Hindlimb muscle (tissue), 1 donor: ENCODE measurements at places on chromosomes 1 and 21. TPM values are rescaled to one million over a fixed set of nuclear protein-coding genes. Genes with fewer than 3 reads are reported as not detected.

The ESPN gene
- 1.5 TPM for polyA plus RNA-seq

The SMG5 gene
- polyA plus RNA-seq, result 53.6 TPM

DNA sequence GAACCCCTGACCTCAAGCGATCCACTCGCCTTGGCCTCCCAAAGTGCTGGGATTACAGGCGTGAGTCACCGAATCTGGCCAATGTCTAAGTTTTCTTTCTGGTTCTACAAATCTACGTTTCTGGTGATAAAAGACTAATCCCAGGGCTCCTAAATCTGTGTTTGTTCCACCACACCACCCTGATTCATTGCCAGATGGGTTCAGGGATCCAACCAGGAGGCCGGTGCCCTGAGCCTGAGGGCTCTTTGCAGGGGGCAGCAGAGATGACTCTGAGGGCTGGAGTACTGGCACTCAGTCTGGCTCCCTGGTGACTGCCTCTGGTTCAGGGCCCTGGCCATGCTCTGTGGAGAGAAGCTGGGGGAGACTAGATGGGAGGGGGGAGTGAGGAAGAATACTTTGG, 10.5 kb upstream of the OPRD1 start:
- no peak for DNase-seq

The HJV gene
- polyA plus RNA-seq, result 243 TPM

The DTL gene
- polyA plus RNA-seq, result 7.8 TPM

The ATP6V1G3 gene
- not detected for polyA plus RNA-seq

DNA sequence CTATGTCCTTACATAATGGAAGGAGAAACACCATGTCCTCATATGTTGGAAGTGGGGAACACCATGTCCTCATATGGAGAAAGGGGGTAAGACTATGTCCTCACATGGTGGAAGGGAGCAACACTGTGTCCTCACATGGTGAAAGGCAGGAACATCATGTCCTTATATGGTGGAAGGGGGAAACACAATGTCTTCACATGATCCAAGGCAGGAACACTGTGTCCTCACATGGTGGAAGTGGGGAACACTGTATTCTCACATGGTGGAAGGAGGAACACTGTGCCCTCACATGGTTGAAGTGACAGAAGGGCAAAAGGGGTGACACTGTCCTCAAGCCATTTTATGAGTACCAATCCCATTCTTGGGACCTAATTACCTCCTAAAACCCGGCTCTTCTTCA, 146.3 kb upstream of the ETV3 start:
- no peak for DNase-seq

- no peak for DNase-seq
These were observed 103.6 kb upstream of the COL6A1 start for GRCh38 chr21:45877821-45878469.

DNA sequence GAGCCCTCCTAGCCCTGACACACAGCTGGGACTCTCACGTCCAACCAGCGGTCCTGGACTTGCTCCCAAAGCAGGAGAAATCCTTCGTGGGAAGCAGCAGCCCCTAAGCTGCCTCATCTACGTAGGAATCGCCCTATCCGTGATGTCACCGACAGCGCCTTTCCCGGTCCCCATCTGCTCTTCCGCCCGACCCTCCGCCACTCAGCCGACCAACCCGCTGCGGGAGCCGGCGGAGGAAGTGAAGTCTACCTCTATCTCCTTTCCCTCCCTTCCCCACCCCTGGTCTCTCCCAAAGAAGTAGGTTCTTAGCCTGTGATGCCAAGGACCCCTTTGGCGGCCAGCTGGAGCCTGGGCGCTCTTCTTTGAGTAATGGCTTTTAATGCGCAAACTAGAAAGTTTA, 272.1 kb downstream of the FAM72C start:
- no peak for DNase-seq

DNA sequence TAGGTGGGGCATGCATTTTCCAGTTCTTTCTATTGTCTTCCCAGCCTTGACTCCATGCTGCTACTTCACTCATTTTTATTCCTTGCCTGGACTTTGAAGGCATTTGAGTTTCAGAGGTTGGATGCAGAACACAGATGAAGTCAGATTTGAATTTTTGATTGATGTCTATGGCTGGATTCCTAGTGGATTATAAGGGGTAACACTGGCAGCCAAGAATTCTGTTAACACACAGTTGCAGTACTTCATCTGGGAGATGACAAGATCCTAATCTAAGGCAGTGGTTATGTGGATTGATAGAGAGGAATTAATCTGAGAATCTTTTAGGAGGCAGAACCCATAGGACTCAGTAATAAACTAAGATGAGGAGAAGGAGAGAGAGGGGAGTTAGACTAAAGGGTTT, 439.0 kb upstream of the USP24 start:
- no peak for DNase-seq

DNA sequence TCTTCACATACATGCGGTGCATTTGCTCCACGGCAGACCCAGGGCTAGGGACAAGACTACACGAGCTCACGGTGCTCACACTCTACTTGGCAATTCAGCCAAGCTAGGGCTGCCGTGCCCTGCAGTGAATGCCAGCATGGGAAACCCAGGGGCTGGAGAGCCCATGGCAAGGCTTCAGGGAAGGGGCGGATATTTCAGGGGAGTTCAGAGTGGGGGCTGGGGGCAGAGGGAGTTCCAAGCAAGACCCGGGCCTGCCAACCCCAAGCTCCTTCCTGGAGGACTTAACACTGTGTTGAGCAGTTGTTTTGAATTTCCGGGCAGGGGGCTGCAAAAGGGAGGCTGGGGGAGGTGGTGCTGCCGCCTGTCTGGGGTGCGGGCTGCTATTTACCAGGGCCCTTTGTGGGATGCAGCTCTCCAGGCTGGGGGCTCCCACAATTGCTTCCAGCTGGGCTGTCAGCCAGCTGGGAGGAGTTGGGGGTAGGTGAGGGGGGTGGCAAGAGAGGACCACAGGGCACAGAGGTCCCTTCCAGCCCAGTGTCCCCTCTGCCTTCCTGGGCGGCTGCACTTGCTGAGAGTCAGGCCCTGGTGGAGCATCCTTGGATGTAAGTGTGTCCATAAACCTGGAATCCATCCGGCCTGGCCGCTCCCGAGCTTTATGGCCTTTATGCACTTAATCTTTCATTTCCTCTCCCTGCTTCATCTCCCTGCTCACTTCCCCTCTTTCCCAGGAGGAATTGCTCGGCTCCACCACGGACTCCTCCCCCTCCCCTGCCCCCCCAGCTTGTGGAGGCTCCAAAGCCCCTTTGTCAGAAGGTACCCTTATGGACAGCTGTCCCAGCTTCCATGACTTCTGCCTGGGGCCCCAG, 55.8 kb upstream of the SSBP3 start:
- DNase-seq, result no peak

The DENND2C gene
- 10.1 TPM for polyA plus RNA-seq

The C1orf146 gene
- polyA plus RNA-seq, result not detected

DNA sequence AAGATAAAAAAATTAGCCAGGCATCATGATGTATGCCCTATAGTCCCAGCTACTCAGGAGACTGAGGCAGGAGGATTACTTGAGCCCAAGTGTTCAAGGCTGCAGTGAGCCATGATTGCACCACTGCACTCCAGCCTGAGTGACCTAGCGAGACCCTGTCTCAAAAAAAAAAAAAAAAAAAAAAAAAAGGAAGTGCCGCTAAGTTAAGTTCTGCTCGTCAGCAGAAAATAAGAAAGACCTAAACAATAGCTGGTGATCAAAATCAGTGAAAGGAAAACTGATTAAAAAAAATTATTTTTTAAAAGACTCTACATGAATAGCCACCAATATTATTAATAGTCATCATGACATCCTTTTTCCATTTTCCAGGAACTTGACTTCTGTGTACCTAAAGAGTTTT, 44.2 kb upstream of the MTR start:
- DNase-seq, result no peak

GRCh38 chr1:36534711-36535412, 52.1 kb upstream of the CSF3R start:
- no peak for DNase-seq

DNA sequence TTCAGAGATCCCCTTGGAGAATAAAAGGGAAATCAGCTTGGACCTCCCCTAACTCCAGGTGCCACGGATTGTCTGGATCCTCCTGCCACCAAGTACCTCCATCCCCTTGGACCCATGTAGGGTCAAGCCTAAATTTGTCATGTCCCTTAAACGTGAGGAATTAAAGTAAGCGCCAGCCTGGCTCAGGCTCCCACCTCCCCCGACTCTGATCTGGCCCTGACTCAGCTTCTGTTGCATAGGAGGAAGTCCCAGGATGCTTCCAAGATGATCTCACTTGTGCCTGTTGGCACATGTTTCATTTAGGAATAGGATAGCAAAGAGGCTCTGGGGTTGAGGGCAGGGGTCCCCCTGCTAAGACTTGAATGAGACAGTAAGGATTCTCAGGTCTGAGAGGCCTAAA, 231.9 kb upstream of the JUN start:
- DNase-seq, result no peak

The GSTM5 gene
- polyA plus RNA-seq, result 19.8 TPM

- DNase-seq, result no peak
These were observed 89.9 kb downstream of the RAVER2 start for GRCh38 chr1:64834734-64835133.

- no peak for DNase-seq
These were observed 20.8 kb downstream of the ADAMTS5 start for GRCh38 chr21:26945916-26946675.

The LORICRIN gene
- polyA plus RNA-seq, result not detected

The KCNK2 gene
- polyA plus RNA-seq, result 1.7 TPM

DNA sequence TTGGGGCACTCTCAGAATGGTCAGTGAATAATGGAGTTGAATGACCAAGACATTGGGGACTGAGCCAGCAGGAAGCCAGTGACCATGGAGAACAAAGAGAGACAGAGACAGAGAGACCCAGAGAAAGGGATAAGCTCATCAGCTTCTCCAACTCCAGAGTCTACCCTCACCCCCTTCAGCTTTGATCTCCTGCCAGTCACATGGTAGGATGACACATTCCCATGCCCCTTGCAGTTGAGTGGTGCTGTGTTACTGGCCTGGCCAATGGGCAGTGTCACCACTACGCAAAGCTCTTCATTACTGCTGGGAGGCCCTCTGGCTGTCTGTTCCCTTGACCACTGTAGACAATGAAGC, 643.5 kb downstream of the AJAP1 start:
- no peak for DNase-seq

The PLEKHN1 gene
- polyA plus RNA-seq, result 0.13 TPM

- DNase-seq, result no peak
These were observed 93.2 kb downstream of the PRDM2 start for GRCh38 chr1:13793088-13793730.

- DNase-seq, result no peak
These were observed 846.5 kb upstream of the NCAM2 start for GRCh38 chr21:20151741-20152140.

GRCh38 chr21:44359396-44359795, 6.0 kb downstream of the TRPM2 start:
- DNase-seq, result no peak

The MSH4 gene
- 0.67 TPM for polyA plus RNA-seq

DNA sequence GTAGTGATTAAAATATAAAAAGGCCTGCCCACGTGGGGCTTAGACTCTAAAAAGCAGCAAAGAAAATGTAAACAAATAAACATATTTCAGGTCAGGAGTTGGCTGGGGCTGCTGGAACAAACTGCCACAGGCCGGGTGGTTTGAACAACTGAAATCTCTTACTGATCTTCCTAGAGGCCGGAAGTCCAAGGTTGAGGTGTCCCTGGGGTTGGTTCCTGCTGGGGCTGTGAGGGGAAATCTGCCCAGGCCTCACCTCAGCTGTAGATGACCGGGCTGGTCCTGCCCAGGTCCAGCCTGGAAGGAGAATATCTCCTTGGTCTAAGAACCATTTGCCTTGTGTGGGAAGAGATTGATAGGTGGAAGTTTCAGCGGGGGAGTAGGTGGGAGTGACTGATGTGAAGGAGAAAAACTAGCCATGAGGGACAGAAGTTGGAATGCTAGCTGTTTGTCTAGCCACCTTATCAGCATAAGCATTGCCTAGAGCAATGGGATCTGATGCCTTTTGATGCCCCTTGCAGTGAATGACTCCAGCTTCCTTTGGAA, 221.1 kb downstream of the DYRK1A start:
- DNase-seq, result no peak

DNA sequence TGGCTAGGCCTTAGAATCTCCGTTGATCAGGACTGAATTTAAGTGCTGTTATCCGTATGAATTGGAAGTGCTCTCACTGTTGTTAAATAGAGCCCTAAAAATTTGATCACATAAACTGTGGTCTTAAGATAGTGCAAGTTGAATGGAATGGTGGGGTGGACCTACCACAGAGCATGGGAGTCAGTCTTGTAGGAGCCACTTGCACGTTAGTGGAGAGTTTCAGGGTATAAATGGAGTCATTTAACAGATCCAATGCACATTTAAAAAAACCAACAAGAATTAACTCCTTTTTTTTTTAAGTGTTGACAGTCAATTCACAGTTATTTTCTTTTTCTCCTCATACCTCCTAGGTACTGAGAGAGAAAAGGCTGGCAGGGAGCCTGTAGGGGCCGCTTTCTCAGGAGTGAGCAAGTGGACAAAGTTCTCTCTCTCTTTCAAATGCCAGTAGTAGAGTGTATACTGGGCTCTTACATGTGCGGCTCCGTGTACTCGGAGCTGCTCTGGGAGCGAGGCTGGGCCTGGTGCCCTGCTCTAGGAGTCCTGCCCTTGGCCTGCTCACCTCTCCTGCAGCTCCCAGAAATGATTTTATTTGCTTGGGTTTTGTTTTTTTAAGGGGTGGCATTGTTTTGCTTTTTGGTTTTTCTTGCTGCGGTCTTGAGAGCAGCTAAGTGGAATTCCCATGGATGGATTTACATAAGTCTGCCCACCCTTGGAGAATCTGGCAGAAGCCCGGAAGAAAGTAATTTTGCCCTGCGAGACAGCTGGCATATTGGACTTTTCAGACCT, 91.3 kb downstream of the ATP5PO start:
- no peak for DNase-seq

DNA sequence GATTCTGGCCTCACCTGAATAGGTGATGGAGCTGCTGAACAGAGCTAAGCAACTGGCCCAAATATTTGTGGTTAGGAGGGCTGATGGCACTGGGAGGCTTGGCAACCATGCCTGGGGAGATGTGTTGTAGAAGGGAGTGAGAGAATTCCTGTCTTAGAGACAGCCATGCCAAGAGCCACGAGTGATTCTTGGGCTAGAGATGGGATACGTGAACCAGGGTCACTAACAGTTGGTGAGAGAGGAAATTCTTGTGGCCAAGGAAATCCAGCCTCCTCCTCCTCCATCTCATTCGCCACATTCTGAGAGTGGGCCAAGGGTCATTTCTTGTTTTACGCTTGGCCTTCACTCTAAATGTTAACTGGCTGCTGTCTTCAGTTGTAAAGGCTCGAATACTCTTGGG, 46.3 kb downstream of the NGF start:
- no peak for DNase-seq
